ENCODE measurements at places on chromosomes 1 and 21.

- DNase-seq, result no peak
Measured at GRCh38 chr1:53577761-53578100, 118.5 kb downstream of the DMRTB1 start.

- DNase-seq, result peak; percentile 86
Measured at GRCh38 chr21:38839328-38840286, 33.9 kb downstream of the ETS2 start.

- DNase-seq, result no peak
Measured at GRCh38 chr1:209751627-209752231, 4.1 kb upstream of the TRAF3IP3 start.

DNA sequence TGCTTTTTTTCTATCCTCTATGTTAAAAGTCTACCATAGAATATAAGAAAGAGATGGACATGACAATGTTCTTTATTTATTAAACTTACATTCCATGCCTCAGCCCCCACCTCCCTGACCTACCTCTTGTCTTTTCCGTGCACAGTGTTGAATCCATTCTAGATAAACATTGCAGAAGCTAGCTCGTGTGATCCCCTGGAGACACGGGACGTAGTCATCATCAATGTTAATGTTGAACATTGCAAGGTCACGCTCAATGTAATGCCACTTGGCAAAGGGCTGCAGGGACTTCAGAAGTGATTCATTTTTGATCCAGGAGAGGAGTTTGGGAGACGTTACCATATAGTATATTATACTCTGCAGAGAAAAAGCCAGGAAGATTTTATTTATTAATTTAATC lies 66.4 kb downstream of the NTPCR start:
- no peak for DNase-seq

DNA sequence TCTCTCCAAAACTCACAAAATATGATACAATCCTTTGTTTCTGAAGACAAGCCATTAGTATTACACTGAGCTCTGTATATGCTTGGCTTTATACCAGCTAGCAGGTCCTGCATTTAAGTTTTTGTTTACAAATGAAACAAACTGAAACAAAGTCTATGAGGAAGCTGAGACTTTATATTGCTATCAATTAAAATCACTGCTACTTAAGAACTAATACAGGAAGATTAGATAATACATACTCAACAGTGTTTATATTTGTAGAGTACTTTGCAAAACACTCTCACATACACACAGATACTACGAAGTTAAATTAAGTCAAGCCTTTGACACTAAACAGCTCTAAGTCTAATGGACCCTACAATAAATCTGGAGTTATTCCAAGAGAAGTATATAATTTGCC lies 247.4 kb downstream of the CRB1 start:
- DNase-seq, result no peak

- DNase-seq, result no peak
Measured at GRCh38 chr1:70465911-70466310, 54.8 kb downstream of the CTH start.

DNA sequence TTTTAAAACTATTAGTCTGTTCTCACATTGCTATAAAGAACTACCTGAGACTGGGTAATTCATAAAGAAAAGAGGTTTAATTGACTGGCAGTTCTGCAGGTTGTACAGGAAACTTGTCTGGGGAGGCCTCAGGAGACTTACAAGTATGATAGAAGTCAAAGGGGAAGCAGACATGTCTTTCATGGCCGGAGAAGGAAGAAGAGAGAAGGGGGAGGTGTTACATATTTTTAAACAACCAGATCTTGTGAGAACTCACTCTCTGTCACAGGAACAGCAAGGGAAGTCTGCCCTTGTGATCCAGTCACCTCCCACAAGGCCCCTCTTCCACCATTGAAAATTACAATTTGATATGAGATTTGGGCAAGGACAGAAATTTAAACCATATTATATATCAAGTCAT lies 55.9 kb downstream of the CLIC4 start:
- no peak for DNase-seq

GRCh38 chr1:113269168-113269963 lies 120.9 kb upstream of the MAGI3 start:
- no peak for DNase-seq

- DNase-seq, result no peak
Measured at GRCh38 chr1:231188768-231189167, 26.9 kb downstream of the TRIM67 start.

- no peak for DNase-seq
Measured at GRCh38 chr1:98704971-98705370, 43.5 kb downstream of the SNX7 start.

- DNase-seq, result no peak
Measured at GRCh38 chr1:26045722-26046245, at the start of gene SLC30A2. SLC30A2 (minus strand) TSS chr1:26046118; CDS start chr1:26045896, 222 bp downstream.

DNA sequence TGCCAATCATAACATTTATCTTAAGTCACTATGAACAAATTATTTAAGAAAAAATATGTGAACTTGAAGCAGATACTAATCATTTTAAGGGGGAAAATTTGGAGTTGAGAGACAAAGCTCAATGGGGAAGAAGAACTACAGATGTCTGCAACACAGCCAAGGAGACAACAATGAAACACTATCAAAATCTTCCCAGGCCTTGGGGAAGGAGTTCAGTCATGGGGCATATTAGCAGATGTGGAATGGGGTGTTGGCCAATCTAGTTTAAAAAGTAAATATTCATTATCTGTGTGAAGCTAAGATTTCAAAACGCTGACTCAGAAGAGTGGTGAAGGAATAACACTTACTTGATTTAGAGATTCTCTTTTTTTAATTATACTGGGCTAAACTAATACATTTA lies 671.6 kb upstream of the ZP4 start:
- DNase-seq, result no peak

DNA sequence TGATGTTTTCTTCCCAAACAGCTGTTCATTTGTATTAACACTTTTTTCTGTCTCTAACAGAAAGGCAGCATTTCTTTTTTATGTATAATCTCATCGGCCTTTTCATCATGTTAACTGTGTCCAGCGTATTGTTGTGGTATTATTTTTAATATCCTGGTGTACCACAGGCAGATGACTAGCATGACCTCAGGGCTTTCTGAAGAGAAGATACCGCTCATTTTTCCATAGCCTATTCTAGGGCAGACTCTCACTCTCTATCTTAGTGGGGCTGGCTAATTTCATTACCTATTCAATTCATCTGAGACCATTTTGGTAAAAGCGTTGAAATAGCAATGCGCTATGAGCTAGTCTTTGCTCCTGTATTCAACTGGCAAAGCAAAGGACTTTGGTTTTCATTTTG lies 209.9 kb downstream of the SDCCAG8 start:
- DNase-seq, result no peak

GRCh38 chr1:218490406-218490922 lies 145.3 kb downstream of the TGFB2 start:
- no peak for DNase-seq

DNA sequence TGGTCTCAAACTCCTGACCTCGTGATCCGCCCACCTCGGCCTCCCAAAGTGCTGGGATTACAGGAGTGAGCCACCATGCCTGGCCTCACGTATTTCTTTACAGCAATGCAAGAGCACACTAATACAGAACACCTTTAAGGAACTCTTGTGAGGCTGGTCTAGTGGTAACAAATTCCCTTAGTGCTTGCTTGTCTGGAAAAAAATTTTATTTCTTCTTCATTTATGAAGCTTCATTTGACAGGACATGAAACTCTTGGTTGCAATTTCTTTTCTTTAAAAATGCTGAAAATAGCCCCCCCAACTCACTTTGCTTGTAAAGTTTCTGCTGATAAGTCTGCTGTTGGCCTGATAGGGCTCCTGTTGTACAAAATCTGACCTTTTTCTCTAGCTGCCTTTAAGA lies 248.8 kb downstream of the SMYD3 start:
- no peak for DNase-seq

DNA sequence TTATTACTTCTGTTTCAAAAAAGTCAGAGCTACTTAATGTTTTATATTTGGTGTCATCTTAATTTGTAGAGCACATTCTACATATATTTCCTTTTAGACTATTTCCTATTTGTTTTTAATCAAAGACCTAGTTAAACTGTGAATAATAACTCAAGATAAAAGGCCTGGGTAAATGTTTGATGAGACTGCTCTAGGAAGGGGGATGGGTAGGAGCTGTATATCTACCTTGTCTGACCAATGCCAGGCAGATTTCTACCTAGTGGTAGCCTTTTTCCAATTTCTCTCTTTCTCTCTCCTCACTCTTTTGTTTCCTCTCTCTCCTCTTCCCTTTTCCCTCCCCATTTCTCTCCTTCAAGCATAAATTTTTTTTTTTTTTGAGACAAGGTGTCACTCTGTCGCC lies 31.9 kb upstream of the IVNS1ABP start:
- DNase-seq, result no peak

DNA sequence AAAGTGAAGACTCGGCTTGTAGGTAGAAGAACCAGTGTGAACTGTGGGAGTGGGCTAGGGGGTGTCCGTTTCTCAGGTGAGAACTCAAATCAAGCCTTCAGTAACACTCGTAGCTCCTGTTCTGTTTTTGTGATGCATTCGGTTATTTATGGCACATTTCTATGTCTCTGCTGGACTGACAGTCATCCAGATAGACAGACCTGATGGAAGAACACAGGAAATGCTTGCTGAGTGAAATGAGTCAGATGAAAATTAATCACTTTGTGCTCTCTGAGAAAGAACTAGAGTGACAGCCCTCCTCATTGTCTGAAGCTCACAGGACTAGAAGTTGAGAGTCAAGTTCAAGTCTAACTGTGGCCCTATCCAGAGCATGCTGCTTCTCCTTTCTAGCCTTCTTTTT lies 360.1 kb upstream of the PLXNA2 start:
- peak; percentile 36 for DNase-seq

GRCh38 chr1:145795257-145795881 lies 28.5 kb downstream of the RNF115 start:
- no peak for DNase-seq

GRCh38 chr1:45381243-45381642 lies 41.0 kb upstream of the MUTYH start:
- no peak for DNase-seq

GRCh38 chr1:220271706-220272046 lies 577 bp downstream of the RAB3GAP2 start:
- peak; percentile 68 for DNase-seq

GRCh38 chr1:115604508-115604907 lies 37.3 kb upstream of the VANGL1 start:
- DNase-seq, result no peak

DNA sequence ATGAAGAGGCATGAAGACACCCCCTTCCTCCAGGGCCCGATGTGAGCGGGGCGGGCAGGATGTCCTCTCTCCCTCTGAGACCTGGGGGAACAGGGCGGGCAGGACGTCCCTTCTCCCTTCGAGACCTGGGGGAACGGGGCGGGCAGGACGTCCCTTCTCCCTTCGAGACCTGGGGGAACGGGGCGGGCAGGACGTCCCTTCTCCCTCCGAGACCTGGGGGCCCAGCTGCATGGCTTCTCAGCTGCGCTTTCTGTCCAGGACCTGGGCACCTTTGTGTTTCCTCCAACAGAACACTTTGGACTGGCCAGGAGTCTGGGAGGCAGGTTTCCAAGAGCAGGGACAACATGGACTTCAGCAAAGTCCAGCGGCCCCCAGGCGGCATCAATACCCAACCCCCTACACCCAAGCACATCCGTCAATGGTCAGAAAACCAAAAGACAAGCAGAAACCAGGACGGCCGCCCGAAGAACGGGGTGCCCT lies 30.8 kb upstream of the ADARB1 start:
- DNase-seq, result no peak

DNA sequence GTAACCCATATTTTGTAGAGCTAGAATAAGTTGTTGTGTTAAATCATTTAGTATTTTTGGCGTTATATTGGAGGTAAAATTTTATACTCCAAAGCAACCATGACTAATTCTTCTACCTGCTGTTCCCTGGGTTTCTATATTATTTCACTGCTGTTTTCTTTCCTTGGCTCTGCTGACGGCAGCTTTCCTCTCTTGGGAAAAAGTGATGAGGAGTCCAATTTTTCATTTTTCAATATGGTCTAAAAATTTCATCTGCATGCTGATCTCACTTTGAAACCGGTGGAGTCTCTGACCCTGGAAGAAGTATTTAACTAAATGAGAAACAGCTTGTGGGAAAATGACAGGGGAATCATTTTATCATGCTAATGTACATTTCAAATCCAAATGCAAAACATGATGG lies 110.2 kb downstream of the IFI44 start:
- no peak for DNase-seq

DNA sequence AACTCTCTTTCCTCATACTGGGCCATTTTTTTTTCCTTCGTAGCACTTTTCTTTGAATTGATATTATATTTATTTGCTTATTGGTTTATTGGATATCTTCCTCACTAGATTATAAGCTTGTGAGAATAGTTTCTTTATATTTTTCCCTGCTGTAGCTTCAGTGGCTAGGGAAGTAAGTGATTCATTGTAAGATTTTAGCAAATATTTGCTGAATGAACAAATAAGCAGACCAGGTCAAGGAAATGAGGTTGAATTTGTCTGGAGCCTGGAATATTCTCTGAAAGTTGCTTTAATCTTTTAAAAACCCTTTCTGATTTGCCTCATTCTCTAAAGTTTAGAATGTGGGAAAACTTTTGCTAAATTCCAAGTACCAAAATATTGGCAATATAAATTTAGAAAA lies 80.2 kb downstream of the RABGAP1L start:
- no peak for DNase-seq

DNA sequence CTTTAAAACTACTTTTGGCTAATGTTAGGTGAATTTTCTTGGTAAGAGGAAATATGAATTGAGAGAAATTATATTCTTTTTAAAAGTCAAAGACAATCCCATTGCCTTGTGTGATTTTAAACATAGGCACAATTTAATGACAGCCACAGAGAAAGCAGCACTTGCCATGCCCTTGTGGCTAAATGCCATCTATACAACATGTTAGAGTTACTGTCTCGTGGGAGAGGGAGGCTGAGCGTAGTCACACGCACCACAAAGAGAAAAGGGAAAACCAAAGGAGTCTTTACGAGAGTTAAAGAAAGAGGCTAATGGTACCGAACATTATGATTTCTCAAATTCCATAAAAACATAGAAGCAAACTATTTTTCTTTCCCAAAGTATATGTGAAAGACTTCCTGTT lies 537.9 kb downstream of the PTPRC start:
- no peak for DNase-seq

All from foreskin fibroblast (primary cell).